ENCODE measurements at places on chromosomes 16 and 17.

DNA sequence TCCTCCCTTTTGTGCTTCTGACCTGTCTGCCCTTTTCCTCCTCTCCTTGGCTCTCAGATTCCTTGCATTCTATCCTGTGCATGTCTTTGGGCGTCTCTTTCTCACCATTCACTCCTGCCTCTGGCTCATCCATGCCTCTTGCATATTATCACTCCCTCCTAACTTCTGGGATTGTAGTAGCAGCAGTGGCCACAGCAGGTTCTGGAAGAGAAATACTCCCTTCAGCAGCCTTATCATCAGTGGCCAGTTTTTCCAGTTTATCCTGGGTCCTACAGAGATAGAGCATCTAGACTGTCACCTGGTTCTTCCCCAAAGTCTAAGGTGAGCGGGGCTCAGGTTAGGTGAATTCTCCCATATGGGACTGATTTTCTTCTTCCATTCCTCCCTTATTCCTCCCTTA is 354.0 kb upstream of the CCL2 start:
- no peak for DNase-seq

DNA sequence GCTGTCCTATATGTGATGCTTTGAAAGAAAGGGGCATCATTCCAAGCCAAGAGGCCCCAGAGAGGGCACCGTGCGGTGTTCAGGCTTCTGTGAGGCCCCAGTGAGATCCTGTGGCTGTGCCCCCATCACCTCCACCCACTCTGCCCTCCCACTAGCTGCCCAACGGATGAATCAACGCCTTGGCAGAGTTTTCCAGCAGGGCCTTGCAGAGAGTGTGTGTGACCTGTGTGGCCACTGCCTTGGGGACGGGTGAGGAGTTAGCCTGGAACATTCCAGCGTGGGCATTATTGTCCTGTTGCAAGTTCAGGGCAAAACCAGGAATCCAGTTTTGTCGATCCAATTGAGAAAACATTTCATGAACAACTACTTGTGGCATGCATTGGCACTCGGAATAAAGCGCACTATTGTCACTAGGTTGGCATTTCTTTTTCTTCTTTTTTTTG is 53.7 kb downstream of the SF3B3 start:
- no peak for DNase-seq

DNA sequence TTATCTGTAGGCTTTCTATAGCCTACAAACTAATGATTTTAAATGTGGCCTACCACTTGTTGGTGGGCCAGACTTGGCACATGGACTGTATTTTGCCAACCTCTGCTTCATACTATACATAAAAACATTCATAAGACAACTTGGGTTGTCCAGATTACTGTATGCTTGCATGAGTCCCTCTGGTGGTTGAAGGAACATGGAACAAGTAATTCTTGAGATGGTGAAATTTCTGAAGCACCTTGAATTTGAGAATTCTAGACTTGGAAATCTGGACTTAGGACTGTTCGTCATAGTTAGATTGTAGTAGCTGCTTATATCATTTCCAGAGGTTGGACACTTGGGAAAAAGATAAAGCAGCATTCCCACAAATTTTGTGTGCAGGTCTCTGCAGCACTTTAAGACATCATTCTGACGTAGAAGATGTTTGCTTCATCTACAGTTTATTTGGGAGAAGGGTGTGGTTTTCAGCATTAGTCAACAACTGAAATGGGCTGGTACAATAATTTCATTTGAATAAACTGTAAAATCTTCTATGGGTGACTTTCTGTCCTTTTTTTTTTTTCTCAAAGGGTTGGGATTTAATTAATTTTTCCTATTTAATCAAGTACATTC is 31.2 kb downstream of the NFATC3 start:
- no peak for DNase-seq

GRCh38 chr16:280552-280951 is at the start of gene ARHGDIG:
Gene ARHGDIG (plus strand): TSS chr16:280591. CDS start chr16:280681, 90 bp downstream.
- DNase-seq, result no peak

DNA sequence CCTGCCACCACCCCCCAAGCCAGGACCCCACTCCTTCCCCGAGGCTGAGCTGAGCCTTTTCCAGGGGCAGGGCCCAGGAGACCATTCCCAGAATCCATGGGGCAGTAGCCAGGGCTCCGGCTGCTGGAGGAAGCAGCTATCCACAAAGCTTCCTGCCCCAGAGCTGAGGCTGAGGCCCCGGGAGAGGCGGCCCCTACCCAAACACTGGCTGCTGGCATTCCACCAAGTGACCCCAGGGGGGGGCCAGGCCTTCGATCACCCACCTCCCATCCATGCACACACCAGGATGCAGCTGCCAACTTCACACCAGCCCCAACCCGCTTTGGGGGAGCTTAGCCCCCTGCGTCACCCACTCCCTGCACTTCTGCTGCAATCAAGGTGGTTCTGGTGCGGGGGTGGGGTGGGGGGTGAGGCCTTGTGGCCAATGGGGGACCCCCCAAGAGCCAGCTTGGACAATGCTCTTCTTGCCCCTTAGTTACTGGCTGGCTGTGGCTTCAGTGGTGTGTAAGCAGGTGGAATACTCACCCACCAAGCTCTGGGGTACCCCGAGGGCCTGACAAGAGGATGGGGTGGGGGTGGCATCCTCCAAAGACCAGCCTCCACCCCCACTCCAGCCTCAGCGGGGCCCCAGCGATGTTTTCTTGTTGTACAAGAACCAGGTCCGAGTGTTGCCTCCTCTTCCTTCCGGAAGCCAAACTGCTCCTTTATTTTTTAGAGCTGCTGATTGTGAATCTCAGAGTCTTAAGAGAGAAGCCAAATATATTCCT is 16.8 kb downstream of the MYBBP1A start:
- DNase-seq, result no peak

GRCh38 chr17:64180089-64181073 is 50.4 kb upstream of the ERN1 start:
- DNase-seq, result no peak

DNA sequence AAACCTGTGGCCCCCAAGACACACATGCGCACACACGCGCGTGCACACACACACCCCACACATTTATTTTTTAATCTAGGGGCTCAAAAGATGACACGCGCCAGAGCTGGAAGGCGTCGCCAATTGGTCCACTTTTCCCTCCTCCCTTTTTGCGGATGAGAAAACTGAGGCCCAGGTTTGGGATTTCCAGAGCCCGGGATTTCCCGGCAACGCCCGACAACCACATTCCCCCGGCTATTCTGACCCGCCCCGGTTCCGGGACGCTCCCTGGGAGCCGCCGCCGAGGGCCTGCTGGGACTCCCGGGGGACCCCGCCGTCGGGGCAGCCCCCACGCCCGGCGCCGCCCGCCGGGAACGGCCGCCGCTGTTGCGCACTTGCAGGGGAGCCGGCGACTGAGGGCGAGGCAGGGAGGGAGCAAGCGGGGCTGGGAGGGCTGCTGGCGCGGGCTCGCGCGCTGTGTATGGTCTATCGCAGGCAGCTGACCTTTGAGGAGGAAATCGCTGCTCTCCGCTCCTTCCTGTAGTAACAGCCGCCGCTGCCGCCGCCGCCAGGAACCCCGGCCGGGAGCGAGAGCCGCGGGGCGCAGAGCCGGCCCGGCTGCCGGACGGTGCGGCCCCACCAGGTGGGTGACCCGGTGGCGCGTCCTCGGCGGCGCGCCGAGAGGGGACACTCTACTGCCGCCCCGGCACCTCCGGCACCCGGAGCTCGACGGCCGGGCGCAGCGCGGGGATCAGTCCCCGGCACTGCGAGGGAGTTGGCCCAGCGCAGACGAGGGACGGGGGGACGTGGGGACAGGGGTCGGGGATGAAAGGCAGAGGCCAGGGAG is at the start of gene STAT5A:
TSS of gene STAT5A (plus strand) at position 522 of the 826 bp plus-strand sequence. CDS start 914 bp downstream, outside the sequence.
- no peak for DNase-seq

DNA sequence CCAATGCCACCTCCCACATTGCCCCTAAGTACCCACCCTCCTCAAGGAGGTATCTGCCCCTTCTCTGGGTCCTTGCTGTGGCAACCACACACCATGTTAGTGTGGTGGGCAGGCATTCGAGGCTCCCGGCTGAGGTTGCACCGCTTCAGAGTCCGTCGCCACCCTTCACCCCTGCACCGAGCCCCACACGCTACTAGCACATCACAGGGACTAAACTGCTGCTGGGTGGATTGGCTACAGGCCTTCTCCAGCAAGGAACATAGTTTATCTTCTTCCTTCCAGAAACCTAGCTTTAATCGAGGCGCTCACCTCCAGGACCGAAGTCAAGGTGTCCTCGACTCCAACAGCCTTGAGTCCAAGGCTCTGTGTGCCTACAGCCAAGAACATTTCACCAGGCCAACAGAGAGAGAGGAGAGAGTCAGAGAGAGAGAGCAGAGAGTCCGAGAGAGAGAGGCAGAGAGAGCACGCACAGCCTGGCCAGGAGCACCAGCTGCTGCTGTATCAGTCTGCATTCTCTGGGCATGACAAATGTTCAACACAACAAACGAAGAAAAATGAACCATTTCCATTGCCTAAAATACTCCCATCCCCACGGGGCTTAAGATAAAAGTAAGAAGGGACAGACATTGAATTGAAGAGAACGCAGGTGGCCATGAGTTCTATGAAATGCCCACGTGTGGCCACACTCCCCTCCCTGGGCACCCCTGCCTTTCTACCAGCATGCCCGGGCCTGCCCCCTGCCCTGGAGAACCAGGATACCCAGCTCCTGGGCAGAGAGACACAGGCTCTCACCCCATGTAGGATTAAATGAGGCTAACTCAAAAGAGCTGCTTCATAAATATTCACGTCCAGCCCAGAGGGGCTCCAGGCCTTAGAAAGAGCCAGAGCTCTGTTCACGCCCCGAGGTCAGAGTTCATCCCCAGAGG is 94.9 kb downstream of the RBFOX3 start:
- DNase-seq, result no peak

DNA sequence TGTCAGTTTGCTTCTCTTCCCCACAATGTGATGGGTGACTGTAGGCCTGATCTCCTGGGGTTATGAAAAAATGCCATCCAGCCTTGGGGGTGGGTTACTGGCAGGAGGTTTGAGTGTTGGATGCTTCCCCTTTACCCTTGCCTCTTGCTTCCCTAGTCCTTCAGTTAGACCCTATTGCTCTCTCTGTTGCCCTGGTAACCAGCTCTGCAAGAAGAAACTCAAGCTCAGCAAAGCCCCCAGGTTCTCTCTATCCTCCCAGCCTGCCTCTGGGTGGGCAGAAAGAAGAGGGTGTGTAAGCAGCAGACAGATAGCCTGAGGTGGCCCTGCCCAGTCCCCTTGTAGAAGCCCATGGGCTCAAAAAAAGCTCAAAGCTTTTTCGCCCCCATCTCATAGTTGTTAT is 2.8 kb upstream of the RAPGEFL1 start:
- DNase-seq, result no peak

- no peak for DNase-seq
Measured at GRCh38 chr17:57420734-57421717, 164.7 kb downstream of the MSI2 start.

DNA sequence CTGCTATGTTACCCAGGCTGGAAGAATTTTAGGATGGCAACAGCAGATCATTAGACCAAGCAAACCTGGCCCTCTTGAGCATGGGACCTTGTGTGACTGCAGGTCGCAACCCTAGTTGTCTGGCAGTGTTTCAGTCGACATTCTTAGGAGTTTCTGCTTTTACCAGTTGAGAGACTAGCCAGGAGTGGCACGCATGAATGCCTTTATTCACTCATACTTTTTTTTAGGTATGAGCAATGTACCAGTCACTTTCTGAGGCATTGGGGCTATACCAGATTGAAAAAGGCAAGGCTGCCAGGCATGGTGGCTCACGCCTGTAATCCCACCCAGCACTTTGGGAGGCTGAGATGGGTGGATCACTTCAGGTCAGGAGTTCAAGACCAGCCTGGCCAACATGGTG is 28.2 kb upstream of the HAS3 start:
- DNase-seq, result no peak
